ENCODE measurements at places on chromosomes 4 and X.

DNA sequence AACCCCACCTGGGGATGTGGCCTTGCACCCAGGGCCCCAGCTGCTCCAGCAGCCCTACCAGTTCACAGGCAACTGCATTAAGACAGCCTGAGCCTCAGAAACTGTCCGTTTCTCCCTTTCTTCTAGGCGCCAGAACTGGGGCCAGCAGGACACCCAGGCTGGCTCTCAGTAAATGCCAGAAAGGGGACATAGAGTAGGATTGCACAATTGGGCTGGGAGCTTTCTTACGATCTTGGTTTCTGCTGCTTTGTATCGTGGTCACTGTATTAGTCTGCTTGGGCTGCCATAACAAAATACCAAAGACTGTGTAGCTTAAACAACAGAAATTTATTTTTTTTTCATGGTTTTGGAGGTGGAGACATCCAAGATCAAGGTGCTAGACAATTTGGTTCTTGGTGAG, 48.4 kb downstream of the NALF2 start:
- DNase-seq, result no peak

DNA sequence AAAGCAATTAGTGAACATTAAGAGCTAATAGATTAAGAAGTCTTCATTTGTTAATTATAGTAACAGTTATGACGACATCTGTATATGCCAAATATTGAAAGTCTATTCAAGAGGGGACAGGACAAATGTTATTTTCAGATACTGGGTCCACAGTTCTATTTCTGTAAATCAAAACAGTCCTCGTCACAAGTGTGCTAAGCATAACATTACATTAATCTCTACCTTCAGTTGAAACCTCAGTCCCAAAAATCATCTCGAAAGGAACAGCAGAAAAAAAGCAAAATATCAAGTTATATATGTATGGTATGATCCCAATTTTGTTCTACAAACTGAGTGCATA, 70.3 kb downstream of the APBB2 start:
- DNase-seq, result no peak

GRCh38 chr4:7959078-7959477, 19.4 kb upstream of the AFAP1 start:
- DNase-seq, result no peak

- DNase-seq, result no peak
Measured at GRCh38 chr4:33537527-33537926, 2706.8 kb downstream of the ARAP2 start.

DNA sequence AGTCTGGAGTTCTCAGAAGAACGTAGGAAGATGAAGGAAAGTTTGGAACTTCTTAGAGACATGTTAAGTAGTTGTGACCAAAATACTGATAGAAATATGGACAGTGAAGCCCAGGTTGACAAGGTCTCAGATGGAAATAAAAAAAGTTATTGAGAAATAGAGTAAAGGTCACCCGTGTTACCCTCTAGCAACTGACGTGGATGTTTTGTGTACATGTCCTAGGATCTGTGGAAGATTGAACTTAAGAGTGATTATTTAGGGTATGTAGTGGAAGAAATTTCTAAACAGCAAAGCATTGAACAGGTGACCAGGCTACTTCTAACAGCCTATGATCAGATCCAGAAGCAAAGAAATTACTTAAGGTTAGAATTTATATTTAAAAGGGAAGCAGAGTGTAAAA, 1020.4 kb downstream of the FSTL5 start:
- DNase-seq, result no peak

GRCh38 chr4:6881908-6882307, 27.7 kb upstream of the TBC1D14 start:
- DNase-seq, result no peak

GRCh38 chr4:112637552-112637866, 566 bp downstream of the LARP7 start:
- no peak for DNase-seq

DNA sequence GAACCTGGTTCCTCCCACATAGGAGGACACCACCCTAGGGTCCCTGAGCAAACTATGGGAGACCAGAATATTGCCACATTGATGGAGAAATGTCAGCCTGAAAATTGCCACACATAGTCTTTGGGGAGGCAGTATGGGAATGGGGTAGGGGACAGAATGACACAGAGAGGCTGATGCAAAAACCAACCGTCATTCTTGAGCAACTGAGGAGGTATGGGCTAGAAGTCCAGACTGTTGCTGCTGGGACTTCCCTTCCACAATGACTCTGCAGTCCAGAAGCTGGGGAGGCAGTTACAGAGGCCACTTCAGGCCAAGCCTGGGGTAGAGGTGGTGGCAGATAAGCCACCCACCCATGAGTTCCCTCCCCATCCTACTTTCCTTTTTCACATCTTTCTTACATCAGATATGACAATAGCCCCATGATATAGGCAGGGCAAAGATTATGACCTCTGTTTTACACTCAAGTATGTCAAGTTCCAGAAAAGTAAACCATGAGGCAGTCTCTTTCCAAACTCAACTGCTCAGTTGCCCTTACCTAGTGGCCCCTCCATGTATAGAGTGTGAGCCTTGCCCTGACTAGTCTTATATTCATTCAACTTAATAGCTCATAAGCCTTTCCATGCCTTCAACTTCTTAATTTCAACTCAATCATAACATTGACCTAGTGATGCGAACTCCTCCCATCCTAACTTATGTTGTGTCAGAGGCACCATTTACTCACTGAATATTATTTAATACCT, 41.7 kb downstream of the VSIG4 start:
- DNase-seq, result no peak

- DNase-seq, result no peak
Measured at GRCh38 chrX:15356444-15356843, 21.1 kb upstream of the PIGA start.

GRCh38 chrX:24828147-24828546, 134.4 kb downstream of the POLA1 start:
- no peak for DNase-seq
